IPS DF 6.9 (cell line): ENCODE measurements at places on chromosomes 1 and 21.

- no peak for DNase-seq
Measured at GRCh38 chr1:4023678-4024077, 123.6 kb upstream of the C1orf174 start.

DNA sequence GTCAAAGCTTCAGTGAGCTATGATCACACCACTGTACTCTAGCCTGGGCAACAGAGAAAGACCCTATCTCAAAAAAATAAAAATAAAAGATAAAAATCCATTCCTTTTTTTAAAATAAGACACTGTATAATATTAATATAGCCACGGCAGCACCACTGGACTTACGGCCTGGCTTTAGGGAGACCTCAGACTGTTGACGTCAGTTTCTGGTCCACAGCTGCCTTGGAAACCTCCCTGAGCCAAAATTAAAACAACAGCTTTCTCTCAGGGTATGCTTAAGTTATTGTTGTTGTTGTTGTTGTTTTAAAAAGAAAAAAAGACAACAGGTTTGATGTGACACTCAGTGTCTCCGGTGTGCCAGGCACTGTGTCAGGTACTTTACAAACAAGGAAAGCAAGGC is 42.0 kb downstream of the CAPZB start:
- no peak for DNase-seq

DNA sequence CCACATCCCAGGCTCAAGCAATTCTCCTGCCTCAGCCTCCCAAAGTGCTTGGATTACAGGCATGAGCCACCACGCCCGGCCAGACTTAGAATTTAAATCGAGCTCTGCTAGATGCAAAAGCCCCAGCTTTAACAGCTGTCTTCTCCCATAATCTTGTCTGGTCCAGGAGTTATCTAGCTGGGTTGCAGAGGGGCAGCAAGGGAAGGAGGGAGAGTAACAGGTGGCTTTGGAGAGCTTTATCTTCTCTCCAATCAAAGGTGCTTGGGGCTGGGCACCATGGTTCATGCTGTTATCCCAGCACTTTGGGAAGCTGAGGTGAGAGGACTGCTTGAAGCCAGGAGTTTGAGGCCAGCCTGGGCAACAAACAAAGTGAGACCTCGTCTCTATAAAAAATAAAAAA is 3.9 kb downstream of the RHBG start:
- no peak for DNase-seq

- no peak for DNase-seq
Measured at GRCh38 chr1:54297596-54298283, 97.8 kb downstream of the MRPL37 start.

- DNase-seq, result no peak
Measured at GRCh38 chr1:55209247-55209646, 5.9 kb downstream of the USP24 start.

DNA sequence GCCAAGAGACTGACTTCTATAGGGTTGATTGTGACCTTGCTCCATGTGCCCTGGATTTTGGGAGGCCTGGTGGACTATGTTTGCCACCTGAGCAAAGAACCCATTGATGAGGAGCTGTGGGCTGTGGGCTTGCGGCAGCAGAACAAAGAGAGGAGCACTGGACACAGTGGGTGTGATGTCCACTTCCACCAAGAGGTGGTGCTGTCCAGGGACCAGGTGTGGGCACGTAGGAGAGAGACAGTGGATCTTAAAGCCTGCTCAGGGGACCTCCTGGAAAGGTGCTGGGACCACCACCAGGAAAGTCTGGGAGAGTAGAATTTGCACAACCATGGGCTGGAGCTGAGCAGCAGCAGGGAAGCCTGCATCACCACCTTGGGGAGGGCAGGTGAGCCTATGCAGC is 106.7 kb upstream of the ETS2 start:
- peak; percentile 27 for DNase-seq

DNA sequence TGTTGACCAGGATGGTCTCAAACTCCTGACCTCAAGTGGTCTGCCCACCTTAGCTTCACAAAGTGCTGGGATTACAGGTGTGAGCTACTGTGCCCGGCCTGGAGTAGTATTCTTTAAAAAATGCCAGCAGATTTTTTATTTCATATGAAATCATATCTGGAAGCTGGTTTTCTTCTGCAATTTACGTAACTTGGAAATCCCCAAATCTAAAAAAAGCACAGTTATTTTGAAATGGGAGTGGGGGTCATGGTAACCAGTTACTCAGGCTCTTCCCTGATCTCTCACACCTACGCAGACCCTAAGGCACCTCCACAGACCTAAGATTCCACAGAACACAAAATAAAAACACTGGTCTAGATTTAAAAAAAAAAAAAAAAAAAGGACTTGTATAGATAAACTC is 219.8 kb downstream of the DAB1 start:
- DNase-seq, result no peak

GRCh38 chr1:25985670-25986069 is 12.2 kb downstream of the PAFAH2 start:
- no peak for DNase-seq

DNA sequence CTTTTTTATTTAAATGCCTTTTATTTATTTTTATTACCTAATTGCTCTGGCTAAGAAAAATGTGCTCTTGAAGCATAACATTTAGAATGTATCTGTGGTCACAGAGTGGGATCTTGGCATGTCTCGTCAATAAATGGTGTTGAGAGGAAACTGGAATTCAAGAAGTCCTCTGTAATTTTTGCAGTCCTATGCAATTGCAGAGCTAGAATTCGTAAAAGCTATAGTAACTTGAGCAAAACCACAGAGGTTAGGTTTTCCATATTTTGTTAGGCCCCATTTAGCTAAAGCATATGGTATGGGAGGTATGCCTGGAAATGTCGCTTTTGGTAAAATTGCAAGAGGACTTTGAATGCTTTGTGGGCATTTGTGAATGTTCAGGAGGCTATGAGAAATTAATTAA is 466.7 kb upstream of the NFIA start:
- DNase-seq, result no peak

DNA sequence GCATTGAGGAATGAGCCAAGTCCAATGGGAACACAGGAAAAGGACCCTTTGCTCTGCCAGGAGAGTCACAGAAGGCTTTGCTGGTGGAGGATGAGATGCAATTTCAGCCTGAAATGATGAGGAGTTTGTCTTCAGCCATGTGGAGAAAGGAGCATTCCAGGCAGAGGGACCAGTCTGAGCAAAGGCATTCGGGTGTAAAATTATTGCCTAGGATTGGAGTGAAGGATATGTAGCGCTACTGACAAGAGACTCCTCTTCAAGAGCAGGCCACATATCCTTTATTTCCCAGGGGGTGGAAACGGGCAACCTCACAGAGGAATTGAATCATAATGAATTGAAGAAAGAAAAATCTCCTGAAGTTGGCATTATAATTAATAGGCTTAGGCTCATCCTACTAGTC is 1.1 kb upstream of the CSF1 start:
- DNase-seq, result no peak

DNA sequence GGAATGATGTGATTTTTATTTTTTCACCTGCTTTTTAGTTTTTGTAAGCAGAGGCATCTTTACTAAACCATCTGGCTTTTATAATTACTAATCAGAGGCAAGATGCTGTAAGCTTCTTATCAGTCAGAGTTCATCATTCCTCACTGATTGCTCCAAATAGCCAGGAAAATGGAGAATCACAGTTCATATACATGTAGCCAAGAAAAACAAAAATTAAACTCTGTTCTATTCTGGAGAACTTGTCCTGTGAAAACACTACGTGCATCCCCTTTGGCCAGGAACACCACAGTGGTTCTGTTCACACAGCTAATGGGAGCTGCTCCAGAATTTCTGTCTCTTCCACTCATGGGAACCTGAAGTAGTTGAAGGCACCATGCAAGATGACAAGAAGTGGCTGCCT is 725.5 kb upstream of the CHRM3 start:
- DNase-seq, result no peak

DNA sequence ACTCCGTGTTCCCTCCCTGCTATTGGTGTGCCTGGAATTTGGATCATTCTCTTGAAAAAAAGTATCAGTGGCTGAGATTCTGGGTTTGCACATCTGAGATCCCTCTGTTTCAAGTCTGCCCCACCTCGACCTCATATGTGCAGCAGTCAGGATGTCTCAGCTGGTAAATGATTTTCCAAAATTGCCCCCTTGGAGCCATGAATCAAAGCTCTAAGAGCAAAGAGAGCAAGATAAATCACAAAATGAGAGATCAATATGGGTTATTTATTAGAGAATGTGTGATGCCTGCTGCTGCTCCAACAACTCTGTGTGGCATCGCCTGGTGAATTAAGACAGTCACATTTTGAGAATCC is 8.5 kb downstream of the CRP start:
- no peak for DNase-seq

DNA sequence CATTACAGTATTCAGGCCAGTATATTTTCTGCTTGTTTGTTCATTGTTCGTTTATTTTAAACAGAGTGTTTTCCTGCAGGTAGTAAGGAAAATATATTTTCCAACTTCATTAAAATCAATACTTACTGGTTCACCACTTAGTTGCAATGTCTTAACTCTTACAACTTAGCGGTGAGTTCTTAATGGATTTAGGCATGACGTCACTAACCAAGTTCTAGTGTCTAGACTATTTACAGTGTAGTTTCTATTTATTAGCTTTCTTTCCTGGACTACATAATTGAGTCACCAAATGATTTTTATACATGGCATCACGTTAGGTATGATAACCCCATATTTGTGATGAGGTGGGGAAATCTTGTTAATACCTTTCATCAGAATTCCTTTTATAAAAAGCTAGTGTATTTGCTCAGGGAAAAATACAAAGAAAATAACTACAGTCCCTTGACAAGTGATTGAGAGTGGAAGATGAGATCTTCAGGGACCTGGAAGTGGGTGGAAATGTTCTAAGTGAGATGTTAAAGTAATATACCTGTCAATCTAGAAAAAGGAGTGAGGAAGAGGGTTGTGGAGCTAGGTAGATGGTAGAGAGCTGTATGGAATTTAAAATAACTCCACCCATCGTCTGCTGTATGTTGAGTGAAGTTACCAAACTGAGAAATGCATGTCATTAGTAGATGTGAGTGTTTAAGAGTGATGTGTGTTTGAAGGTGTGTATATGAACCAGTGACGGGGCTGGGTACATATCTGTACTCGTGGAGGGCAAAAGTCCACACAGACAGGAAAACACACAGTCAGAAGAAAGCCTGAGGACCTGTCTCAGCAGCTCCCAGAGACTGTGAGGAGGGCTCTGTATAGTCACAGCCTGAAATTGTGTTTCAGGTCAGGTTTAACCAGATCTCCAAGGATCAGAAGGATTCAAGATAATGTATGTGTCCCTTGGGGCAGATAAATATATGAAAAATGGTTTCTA is 197.6 kb upstream of the ADAMTS5 start:
- DNase-seq, result no peak

GRCh38 chr1:40232444-40232843 is 15.3 kb upstream of the TMCO2 start:
- DNase-seq, result no peak

GRCh38 chr1:188991221-188991930 is 1486.3 kb downstream of the BRINP3 start:
- no peak for DNase-seq

DNA sequence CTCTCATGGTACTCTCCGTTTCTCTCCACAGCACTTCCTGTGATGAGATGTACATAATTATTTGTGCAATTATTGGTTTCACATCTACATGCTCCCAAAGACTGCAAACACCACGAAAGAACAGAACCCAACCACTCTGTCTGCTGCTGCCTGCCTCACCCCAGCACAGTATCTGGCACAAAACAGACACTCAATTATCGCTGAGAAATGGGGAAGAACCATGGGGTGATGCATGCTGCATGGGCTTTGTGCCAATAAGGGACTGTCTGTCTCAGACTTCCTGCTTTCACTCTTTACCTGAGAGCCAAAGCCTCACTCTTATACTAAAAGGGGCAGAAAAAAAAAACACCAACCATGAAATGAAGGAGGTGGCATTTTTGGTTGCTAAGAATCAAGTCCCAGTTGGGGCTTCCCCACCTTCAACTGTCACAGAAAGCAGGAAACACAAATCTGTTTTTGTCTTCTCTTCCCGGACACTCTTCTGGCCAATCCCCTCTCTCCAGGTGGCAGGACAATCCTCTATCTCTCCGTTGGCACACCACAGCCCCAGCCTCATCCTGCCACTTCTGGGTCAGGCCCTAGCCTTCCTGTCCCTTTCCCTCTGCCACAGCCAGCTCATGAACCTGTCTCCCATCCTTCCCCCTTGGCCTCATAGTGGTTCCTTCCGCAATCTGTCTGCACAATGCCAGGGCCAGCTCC is 82.0 kb downstream of the TGFBR3 start:
- no peak for DNase-seq

DNA sequence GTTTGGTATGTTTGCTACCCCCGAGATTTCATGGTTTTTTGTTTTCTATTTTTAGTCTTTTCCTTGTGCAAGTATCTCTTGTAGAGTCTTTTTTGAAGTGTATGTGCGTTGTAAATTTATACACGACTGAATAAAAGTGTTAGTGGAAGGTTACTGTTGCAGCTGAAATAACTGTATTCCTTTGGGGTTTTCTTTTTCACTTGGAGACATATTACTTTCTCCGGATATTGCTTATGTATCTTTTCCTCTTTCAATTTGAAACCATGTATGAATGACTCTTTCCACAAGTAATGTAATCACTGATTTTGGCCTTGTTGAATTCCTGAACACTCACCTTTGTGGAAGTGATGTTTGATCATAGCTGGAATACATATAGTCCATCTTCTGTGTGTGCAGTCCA is 956 bp downstream of the URB2 start:
- DNase-seq, result no peak

- DNase-seq, result no peak
Measured at GRCh38 chr1:168825820-168826219, 96.8 kb upstream of the DPT start.

GRCh38 chr1:216346526-216346925 is 76.7 kb downstream of the USH2A start:
- no peak for DNase-seq
